ENCODE measurements at places on chromosomes 12 and 14. TPM values are rescaled to one million over a fixed set of nuclear protein-coding genes. Genes with fewer than 3 reads are reported as not detected.

The DRAM1 gene
- not detected for polyA plus RNA-seq

The PARPBP gene
- 2.6 TPM for polyA plus RNA-seq

The PTPRO gene
- 124 TPM for polyA plus RNA-seq

The NUAK1 gene
- 8.3 TPM for polyA plus RNA-seq

The HCAR2 gene
- not detected for polyA plus RNA-seq

The TPPP2 gene
- polyA plus RNA-seq = not detected

All from neural cell (in vitro differentiated cells).